ENCODE measurements at places on chromosomes 6 and 20. TPM values are rescaled to one million over a fixed set of nuclear protein-coding genes. Genes with fewer than 3 reads are reported as not detected.

Gene NOX3
- not detected for total RNA-seq

Gene SCRT2
- not detected for total RNA-seq

Gene ZNF391
- 0.17 TPM for total RNA-seq

Gene PRPH2
- 0.08 TPM for total RNA-seq

Gene DNMT3B
- total RNA-seq, result 0.84 TPM

Gene CALHM5
- 0.47 TPM for total RNA-seq

Gene AIF1
- 12.2 TPM for total RNA-seq

Gene SSTR4
- total RNA-seq, result not detected

Gene TMEM170B
- total RNA-seq, result 9.2 TPM

Gene SIRPG
- not detected for total RNA-seq

Gene TRIM40
- total RNA-seq, result 0.51 TPM

Gene BPI
- total RNA-seq, result 0.08 TPM

Gene HLA-DPA1
- total RNA-seq, result 31.2 TPM

Gene GPR6
- not detected for total RNA-seq

Gene DEF6
- total RNA-seq, result 6.3 TPM

Gene ADGRF1
- not detected for total RNA-seq

Gene PRKN
- 3.9 TPM for total RNA-seq

Gene FERMT1
- total RNA-seq, result 0.25 TPM

Gene CLDN20
- not detected for total RNA-seq

Gene FOXQ1
- not detected for total RNA-seq

Gene TNFRSF6B
- 0.09 TPM for total RNA-seq

Gene ZFP57
- not detected for total RNA-seq

Gene BACH2
- 3.7 TPM for total RNA-seq

Gene SPDEF
- 0.09 TPM for total RNA-seq

Gene GTPBP2
- 21.8 TPM for total RNA-seq

Gene PI16
- 0.25 TPM for total RNA-seq

Gene RAET1L
- not detected for total RNA-seq

Gene UBE2C
- 27.6 TPM for total RNA-seq

Gene UST
- 2.7 TPM for total RNA-seq

Gene BCAS1
- total RNA-seq, result under 0.01 TPM

Gene RBBP8NL
- under 0.01 TPM for total RNA-seq

Gene CDK5RAP1
- total RNA-seq, result 15.2 TPM

Gene YWHAB
- 44.3 TPM for total RNA-seq

Gene OPN5
- not detected for total RNA-seq

Gene NOTCH4
- total RNA-seq, result 15.1 TPM

Gene OTOR
- total RNA-seq, result not detected

Gene OOEP
- not detected for total RNA-seq

Gene RSPH3
- 2.8 TPM for total RNA-seq

Gene PHACTR1
- 1.5 TPM for total RNA-seq

Gene GRIK2
- total RNA-seq, result 0.05 TPM

Gene PDYN
- not detected for total RNA-seq

Gene PLEKHG1
- total RNA-seq, result 11.9 TPM

Gene CHD6
- 14.8 TPM for total RNA-seq

Gene PBX2
- total RNA-seq, result 21.3 TPM

Gene MOCS1
- total RNA-seq, result 6.7 TPM

Gene ZNF311
- 1.1 TPM for total RNA-seq

Gene B3GAT2
- total RNA-seq, result 0.70 TPM

Gene ASIP
- not detected for total RNA-seq

Gene RSPH9
- total RNA-seq, result 0.19 TPM

Gene KCNQ2
- total RNA-seq, result not detected

Gene RAB44
- 0.08 TPM for total RNA-seq

Gene TINAG
- not detected for total RNA-seq

Gene TRAPPC3L
- 0.19 TPM for total RNA-seq
